ENCODE measurements at places on chromosomes 3 and 15.

GRCh38 chr3:36434687-36435426, 54.6 kb downstream of the STAC start:
- no peak for DNase-seq

DNA sequence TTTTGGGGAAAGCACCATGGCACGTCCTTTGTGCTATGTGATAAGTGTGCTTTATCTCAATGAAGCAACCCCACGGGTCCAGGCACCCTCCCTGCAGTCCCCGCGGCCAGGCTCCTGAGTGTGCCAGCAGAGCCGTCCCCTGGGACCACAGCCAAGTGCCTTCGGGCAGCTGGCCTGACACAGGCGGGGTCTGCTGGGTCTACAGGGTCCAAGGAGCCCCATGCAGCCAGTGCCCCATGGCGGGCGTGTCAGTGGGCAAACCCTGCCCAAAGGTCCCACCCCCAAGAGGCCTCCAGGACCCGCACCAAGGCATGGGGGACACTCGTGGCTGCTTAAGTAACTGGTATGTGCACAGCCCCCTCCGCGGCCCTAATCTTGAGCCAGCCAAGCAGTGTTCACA, 35.3 kb downstream of the KLHL25 start:
- no peak for DNase-seq

DNA sequence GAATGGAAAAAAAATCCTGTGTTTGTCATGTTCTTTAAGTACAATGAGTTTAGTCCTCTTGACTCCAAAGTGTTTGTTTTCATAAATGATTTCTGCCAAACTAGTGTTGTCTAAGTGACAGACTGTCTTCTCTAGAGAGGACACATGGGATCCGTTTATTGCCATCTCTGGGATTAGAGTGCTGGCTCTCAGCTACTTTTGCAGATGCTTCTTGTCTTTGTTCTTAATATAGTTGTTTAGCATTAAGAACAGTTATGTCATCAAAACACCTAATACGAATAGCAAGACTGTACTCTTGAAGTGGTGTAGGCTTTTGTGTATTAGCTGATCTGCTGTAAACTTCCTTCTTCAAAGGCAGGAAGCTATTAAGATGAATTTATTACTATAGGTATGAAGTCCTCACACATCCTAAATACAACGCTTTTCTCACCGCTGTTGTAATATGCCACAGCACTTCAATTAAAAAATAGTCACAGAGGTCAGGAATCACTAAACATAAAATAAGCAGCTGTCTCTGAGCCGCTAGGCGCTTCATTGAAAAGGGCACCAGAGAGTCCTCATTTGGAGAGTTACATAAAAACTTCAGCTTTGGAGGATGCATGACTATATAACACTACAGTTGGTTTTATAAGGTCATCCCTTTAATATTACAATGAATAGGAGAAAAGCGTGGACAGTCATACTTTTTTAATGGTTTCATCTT, 128.3 kb upstream of the ZNF385D start:
- DNase-seq: no peak

GRCh38 chr3:72137865-72138861, 353.2 kb upstream of the PROK2 start:
- DNase-seq: no peak
